NCI-H460 (cell line): ENCODE measurements at places on chromosomes 3 and 15. TPM values are rescaled to one million over a fixed set of nuclear protein-coding genes. Genes with fewer than 3 reads are reported as not detected.

Gene GPR149
- total RNA-seq = not detected in 2 replicates

Gene SPATA12
- total RNA-seq = 0.12 TPM in 1 of 2 replicates, not detected in the other

Gene SLC12A1
- total RNA-seq = not detected in 2 replicates

Gene KBTBD8
- total RNA-seq = 0.72 and 1.7 TPM in 2 replicates

Gene CKMT1A
- total RNA-seq = 1.2 TPM in 2 replicates

Gene TIGIT
- total RNA-seq = not detected in 2 replicates

Gene KBTBD13
- total RNA-seq = not detected in 2 replicates

Gene RARB
- 5.0 and 7.1 TPM in 2 replicates for total RNA-seq

Gene MYO5C
- total RNA-seq = 11.0 and 14.9 TPM in 2 replicates

Gene BFSP2
- not detected in 2 replicates for total RNA-seq

Gene RAB27A
- total RNA-seq = 0.98 and 3.2 TPM in 2 replicates

Gene PPM1L
- 0.32 and 0.79 TPM in 2 replicates for total RNA-seq

Gene ZBTB20
- total RNA-seq = 4.8 and 5.3 TPM in 2 replicates

DNA sequence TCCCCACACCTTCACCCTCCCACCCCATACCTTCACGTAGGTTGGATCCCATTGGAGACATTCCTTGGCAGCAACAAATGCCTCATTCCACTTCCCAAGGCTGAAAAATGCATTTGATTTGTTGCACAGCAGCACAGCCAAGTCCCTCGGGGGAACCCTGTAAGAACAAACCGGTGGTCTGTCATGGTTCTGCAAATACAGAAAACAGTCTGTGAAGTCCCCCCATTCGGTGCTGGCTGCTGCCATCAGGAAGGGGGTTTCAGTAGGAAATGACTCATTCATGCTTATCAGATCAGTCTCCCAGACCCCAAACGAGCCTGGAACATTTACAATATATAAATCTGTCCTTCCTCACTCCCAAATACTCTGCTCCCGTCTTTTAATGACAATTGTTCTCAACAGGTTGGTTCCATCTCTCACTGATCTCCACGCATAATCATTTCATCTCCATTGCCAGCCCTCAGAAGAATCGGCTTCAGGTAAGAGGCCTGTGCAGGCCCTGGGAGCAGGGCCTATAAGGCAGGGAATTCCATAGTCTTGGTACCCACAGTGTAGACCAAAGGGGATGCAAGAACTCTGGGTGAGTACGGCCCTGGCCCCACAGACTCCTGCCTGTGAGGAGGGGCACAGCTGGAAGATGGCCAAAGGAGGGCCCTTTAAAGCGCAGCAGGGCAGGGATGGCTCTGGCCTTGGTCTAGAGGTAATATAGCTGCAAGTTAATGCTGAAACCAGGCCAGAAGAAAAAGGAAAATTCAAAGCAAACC is 41.6 kb downstream of the TRANK1 start:
- no peak for DNase-seq

GRCh38 chr15:69727121-69727924 is 274.7 kb downstream of the RPLP1 start:
- DNase-seq = no peak

- no peak for DNase-seq
Measured at GRCh38 chr15:62752657-62753517, 289.7 kb upstream of the TPM1 start.

GRCh38 chr15:34734303-34734702 is 20.5 kb downstream of the GJD2 start:
- DNase-seq = no peak

DNA sequence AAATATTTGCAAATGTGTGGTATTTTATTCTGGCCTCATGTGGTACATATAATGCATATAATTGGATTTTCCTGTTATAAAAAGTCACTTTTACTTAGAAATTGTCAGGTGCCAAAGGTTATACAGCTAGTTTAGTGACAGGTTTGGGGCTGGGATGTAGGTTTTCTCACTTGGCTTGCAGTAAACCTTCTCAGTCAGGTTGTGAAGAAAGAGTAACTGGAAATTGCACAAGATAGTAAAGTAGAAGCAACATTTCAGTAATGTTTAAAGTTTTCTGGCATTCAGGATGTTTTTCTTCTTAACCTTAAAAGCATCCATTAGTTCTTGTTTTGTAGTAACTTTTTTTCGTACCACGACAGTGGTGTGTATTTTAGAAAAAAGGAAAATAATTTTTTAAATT is 53.9 kb downstream of the MEF2A start:
- no peak for DNase-seq

GRCh38 chr3:149339931-149340309 is 6.5 kb upstream of the TM4SF18 start:
- peak; percentile 82 for DNase-seq

- DNase-seq = peak; percentile 20
Measured at GRCh38 chr3:51982352-51982837, 940 bp upstream of the ACY1 start.

GRCh38 chr3:112740835-112741234 is 99.9 kb upstream of the CCDC80 start:
- DNase-seq = no peak

DNA sequence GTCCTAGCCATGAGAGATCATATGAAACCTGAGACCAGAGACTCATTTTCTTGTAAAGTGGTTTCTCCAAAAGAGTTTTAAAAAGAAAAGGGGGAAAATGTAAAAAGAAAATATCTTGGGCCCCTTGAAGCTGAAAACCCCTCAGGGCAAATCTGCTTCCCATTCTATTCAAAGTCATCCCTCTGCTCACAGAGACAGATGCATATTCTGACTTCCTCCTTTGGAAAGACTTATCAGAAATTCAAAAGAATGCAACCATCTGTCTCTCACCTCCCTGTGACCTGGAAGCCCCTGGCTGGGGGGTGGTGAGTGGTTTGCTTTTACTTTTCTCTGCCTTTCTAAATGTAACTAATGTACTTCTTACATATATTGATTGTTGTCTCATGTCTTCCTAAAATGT is 1154.8 kb downstream of the NSUN3 start:
- no peak for DNase-seq

DNA sequence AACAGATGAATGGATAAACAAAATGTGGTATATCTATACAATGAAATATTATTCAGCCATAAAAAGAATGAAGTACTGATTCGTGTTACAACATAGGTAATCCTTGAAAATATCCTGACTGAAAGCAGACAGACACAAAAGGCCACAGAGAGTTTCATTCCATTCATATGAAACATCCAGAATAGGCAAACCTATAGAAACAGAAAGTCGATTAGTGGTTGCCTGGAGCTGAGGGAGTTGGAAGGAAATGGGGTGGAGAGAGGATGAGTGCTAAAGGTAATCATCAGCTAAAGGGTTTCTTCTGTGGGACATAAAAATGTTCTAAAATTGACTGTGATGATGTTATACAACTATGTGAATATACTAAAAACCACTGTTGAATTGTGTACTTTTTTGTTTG is 22.9 kb downstream of the FOXP1 start:
- no peak for DNase-seq

- no peak for DNase-seq
Measured at GRCh38 chr15:83113881-83114674, 6.6 kb downstream of the TM6SF1 start.

GRCh38 chr15:74365598-74366445 is 1.6 kb downstream of the CYP11A1 start:
- DNase-seq = no peak

GRCh38 chr15:62223020-62223419 is 57.9 kb upstream of the C2CD4B start:
- no peak for DNase-seq

- no peak for DNase-seq
Measured at GRCh38 chr3:192212979-192213378, 514.4 kb downstream of the FGF12 start.

DNA sequence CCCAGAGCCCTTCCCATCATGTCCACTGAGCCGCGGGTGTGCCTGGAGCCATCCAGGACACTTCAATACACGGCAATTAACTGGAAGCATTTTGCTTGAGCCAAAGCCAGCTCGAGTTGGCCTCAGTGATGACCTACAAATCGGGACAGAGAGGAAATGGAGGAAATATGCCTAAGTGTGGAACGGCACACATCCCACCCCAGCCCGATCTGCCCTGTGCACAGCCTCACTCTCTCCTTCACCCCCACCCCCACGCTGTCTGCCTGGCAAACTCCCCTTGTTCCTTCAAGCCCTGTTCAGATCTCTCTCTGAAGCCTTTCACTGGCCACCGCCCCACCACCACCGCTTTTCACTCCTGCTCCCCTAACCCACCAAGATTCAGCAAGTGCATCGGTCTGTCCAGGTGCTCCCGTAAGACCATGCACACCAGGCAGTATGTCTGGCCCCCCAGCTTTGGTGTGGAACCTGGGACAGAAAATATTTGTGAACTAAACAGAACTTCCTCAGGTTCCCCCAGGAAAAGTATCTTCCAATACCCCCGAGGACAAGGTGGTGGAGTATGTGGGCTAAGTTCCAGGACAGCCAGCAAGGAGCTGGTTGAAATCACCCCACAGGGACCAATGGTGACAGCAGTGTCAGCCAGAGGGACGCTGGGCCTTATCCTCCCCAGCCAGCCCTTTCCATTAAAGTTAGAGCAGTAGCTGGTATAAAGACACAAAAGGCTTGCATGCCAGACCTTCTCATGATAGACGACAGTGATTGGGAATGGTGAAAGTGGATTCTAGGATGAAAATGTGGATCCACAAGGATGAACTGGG is 83.7 kb downstream of the VGLL4 start:
- DNase-seq = no peak

GRCh38 chr3:148659512-148659911 is 38.2 kb upstream of the AGTR1 start:
- DNase-seq = no peak

DNA sequence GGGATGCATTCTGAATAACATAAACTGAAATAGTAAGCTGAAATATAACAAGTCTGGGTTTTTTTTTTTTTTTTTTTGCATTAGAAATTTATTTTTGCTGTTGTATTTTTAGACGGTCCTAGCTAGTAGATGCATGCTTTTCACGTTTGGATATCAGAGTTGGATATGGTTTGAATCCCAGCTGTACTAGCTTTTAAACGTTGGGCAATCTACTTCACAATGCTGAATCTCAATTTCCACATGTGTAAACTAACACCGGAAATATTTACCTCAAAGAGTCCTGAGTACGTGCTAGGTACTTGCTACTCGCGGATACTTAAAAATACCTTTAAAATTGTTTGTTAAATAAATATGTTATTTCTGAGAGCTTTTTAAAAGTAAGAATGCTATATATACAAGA is 139.8 kb downstream of the BBX start:
- no peak for DNase-seq

GRCh38 chr3:123695152-123695551 is 110.3 kb upstream of the HACD2 start:
- DNase-seq = no peak

DNA sequence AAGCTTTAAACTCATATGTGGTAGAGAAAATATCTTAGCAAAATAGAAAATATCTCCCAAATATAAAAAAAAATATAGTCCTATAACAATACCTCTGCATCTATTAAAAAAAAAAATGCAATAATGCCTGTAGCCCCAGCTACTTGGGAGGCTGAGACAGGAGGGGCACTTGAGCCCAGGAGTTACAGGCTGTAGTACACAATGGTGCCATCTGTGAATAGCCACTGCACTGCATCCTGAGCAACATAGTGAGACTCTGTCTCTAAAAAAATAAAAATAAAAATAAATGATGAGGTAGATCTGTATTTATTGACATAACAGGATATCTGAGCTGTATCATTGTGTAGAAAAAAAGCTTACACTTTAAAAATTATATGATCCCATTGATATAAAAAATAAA is 70.4 kb downstream of the PFN2 start:
- DNase-seq = no peak

DNA sequence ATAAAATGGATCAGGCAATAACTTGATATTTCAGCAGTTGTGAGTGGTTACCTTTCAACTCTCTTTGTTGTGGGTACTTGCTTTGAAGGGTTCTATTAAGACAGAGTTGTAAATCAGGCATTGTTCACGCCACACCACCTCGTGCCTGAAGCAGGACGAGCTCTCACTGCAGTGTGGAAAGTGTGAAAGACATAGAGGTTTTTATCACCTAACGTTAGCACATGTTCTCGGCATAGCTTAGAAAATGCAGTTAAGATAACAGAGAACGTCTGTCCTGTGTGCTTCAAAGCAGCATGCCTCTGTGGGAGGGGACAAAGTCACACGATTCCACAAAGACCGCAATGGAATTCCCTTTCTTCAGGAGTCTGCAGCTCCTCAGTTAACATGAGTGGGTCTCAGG is 7.8 kb downstream of the ADAMTS17 start:
- DNase-seq = no peak

DNA sequence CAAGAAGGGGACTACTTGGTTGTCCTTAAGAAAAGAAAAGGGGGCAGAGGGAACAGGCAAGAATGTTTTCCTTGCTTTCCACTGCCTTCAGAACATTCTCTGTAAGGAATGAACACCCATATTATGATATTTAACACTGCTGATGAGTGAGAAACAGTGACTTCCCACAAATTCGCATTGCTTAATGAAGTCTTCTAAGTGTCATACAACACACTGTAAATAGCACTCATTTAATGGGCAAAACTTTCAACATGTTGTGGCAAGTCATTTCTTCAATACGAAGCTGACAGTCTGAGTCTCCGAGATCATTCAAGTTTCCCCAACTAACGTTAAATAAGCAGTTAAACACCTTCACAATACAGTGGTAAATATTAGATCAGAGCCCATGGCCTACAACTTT is 464.4 kb downstream of the SHQ1 start:
- DNase-seq = no peak

DNA sequence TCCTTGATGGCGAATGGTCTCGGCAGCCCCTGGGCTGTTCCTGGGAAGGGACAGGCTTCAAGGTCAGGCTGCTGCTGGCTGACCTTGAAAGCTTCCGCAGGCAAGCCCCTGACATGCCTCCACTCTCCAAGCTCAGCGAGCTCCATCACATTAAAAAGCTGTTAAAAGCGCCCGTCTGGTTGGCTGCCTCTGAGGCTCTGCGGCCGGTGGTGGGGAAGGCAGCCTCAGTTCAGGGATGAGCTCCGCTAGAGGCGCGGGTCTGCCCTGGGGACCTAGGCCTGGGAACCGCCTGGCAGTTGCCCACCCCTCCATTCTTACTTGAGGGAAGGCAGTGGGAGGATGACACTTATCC is 103.8 kb downstream of the LINGO1 start:
- no peak for DNase-seq

- DNase-seq = peak; percentile 19
Measured at GRCh38 chr15:38217191-38217595, 35.4 kb upstream of the SPRED1 start.

GRCh38 chr3:7204848-7205156 is 343.9 kb downstream of the GRM7 start:
- no peak for DNase-seq

GRCh38 chr3:106819440-106819839 is 557.8 kb upstream of the CCDC54 start:
- no peak for DNase-seq

GRCh38 chr3:5489536-5489935 is 302.0 kb downstream of the EDEM1 start:
- no peak for DNase-seq
